Hepatic stellate cell (primary cell): ENCODE measurements at places on chromosomes 7 and 10.

- DNase-seq, result no peak
Observed at GRCh38 chr7:71290452-71290851, 158.5 kb downstream of the GALNT17 start.

- DNase-seq, result peak; percentile 32
Observed at GRCh38 chr10:6089334-6090219, 743 bp downstream of the RBM17 start.

DNA sequence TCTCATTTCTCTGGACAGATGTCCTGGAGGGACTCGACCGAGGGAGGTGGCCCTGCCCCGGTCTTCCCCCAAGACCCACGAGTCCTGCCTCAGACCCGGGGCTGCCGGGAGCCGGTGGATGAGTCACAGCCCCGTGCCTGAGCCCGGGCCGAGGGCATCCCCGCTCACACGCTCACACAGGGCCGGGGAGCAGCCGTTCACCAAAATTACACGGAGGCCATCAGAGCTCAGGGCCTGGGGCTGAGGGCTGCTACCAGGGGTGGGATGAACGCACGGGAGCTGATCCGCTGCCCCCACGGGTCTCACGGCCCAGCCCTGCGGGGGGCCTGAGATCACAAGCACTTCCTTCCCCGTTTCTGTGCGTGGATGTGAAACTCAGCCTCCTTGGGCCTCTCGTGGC is 17.5 kb downstream of the FAM20C start:
- no peak for DNase-seq

DNA sequence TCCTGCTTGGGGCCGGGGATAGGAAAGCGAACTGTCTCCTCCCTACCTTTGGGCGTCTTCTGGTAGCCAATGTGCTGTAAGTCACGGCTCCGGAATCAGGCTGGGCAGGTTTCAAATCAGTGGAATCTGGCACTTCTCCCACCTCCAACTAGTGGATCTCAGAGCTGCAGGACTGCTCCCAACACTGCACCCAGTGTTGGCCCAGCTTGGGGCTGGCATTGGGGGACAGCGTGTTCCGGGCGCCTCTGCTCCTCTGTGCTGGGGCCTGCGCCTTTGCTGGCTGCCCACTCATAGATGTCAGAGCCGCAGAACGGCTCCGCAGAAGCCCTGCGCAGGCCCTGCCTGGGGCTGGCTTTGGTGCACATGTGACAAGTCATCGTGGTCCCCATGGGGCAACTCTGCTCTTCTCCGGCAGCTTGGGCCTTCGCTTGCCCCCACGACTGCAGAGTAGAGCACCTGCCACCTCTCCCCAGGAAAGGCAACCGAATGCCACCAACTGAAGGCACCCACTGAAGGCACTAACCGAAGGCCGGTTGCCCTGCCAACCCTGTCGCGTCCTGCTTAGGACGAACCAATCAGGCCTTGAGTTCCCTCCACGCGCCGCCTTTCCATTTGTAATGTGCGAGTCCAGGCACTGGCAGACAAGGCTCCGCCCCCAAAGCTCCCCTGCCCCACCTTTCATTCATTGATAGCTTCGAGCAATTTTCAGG is 85.5 kb upstream of the ABI1 start:
- no peak for DNase-seq

DNA sequence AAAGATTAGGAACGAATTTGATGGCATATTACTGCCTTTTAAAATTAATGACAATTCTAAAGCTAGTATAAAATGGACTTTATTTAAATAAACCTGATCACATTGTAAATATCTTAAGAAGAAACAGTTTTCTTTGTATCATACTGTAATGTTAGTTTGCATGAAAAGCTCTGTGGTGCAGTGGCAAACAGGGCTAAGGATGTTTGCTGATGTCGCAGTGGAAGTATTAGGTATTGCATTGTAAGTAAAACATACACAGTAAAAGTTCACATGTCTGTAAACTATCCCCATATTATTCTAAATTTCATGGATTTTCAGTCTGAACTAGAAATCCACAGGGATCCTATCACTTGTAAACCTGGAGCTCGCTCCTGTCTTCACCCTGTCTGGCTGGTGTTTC is 252.6 kb upstream of the ZNF32 start:
- no peak for DNase-seq

DNA sequence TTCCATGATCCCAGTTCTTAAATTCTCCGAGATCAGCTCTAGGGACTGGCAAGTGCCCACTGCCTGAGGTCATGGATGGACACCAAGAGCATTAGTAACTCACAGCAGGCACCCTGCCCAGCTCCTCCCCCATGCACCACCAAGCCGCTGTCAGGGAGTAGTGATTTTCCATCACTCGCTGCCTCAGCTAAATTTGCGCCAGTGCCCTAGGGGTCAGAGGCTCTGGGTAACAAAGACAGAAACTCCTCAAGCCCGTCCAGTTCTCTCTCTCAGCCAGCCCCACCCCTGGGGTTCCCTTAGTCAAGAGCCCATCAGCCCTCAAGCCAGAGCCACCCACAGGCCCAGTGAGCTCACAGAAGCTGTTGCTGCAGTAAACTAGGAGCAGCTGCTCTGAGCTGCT is 30.0 kb downstream of the PAX2 start:
- DNase-seq, result no peak

- DNase-seq, result no peak
Observed at GRCh38 chr7:90957883-90958282, 306.4 kb upstream of the FZD1 start.

GRCh38 chr10:102460836-102461186 is 9.5 kb upstream of the C10orf95 start:
- DNase-seq, result no peak

DNA sequence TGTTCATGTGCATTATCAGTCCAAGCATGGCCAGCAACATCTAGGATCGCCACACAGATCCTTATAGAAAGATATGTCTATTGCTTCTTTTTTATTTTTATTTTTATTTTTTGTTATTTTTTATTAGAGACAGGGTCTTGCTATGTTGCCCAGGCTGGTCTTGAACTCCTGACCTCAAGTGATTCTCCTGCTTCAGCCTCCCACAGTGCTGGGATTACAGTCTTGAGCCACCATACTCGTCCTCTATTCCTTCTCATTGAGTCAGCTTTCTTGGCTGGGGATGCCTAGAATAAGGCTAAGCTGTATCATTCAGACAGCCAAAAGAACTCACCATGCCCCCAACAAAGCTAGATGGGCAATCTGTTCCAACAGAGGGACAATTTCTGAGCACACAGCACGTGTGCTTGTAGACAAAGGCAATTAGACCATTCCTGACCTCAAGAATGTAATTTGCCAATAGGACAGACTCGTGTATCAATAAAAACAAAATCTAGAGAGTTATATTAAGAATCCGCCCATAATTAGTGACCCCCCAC is 264.0 kb upstream of the NEBL start:
- no peak for DNase-seq

DNA sequence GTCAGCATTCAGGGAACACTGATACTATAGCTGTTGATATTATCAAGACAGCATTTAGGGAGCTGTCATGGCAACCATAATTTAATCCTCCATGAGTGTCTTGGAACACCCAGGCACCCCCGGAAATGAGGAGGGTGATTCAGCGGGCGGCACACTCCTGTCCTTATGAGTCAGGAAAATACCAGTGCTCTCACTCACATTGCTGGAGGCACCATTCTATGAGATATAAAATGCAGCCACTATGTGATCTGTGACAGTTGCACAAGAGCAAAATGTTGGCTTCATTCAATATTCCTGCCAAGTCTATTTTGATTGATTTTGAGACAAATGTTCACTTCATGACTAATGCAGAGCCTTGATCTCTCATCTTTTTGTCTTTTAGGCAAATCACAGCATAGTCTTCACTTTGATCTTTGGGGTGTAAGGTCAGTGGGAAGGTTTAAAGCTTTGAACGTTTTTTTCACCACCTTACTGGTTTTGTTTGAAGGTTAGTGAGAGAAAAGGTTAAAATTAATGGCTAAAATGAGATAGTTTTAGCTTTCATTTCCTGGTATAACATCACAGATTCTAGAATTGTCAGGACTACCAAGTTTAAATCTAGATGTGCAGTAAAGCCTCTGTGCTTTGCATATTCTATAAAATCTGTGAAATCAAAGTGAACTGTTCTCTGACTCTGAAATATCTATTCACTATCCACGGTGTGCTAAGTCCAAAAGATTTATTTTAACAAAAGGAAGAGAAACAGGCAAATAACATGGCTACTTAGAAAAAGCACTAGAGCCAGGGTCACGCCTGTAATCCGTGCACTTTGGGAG is 12.4 kb upstream of the ARHGAP12 start:
- peak; percentile 67 for DNase-seq

DNA sequence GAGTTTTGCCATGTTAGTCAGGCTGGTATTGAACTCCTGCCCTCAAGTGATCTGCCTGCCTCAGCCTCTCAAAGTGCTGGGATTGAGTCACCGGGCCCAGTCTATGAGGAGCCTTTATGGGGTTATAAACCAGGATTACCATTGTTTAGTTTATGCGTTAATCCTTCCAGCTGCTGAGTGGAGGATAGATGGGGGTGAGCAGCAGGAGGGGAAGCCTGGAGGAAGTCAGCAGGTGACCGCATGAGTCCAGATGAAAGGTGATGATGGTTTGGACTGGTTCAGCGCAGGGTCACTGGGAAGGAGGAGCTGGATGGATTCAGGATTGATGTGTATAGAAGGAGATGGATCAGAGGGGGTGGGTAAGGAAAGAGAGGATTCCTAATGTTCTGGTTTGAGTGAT is 197.1 kb downstream of the ADAM12 start:
- no peak for DNase-seq

GRCh38 chr7:21898265-21898930 is 47.3 kb downstream of the CDCA7L start:
- no peak for DNase-seq

DNA sequence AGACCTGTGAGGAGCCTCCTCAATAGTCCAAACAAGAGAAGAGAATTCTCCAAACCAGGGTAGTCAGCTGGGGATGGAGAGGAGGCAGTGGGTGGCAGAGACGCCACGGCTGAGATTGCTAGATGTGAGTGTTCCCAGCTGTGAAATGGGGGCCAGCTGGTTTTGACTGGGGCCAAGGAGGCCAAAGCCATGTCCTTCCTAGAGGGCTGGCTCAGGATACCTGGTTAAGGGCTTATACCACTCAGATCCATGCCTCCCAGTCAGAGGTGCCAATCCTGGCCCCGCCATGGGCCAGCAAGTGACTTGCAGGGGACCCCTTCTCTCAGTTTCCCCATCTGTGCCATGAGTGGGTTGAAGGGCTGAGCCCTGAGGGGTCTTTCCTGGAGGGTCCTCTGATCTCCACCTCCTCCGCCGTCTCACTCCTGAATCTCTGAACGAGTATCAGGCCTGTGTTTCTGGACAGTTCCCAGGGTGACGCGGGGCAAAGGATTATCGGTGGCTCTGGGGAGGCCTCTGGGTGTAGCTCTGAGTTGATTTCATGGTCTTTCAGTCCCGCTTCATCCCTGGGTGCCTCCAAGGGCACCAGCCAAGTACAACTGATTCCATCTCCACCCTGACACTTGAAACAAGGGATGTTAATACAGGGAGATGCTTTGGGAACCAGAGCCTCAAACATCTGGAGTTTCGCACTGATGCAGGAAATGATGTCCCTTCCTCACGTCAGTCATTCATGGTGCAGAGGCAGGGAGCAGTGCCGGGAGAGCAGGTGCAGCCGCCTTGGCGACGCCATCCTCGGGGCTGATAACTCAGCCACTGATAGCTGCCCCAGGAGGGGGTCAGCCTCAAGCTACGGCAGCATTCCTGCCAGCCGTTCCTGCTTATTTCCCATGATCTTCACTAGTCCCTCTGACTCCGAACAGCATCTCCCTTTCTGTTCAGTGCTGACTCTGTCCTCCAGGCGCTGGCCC is 126.7 kb downstream of the RGS10 start:
- DNase-seq, result no peak

GRCh38 chr10:63819753-63820329 is 298.6 kb downstream of the REEP3 start:
- peak; percentile 38 for DNase-seq
